ENCODE measurements at places on chromosomes 4 and X. TPM values are rescaled to one million over a fixed set of nuclear protein-coding genes. Genes with fewer than 3 reads are reported as not detected.

GRCh38 chr4:79030973-79031372 is 91.7 kb upstream of the PAQR3 start:
- DNase-seq = no peak
- H3K4me3 ChIP-seq = no peak overlapping the region
- H3K27me3 ChIP-seq = no peaks in the 10 kb centered on the region
- H3K36me3 ChIP-seq = no peaks in the 10 kb centered on the region
- no peaks in the 10 kb centered on the region for H3K4me1 ChIP-seq

- H3K4me1 ChIP-seq = peaks cover 12% of the 10 kb centered on the region
- peaks cover 78% of the 10 kb centered on the region for H3K27me3 ChIP-seq
- DNase-seq = no peak
- H3K36me3 ChIP-seq = no peaks in the 10 kb centered on the region
- H3K4me3 ChIP-seq = no peak overlapping the region
These were observed 113.8 kb downstream of the ADRA2C start for GRCh38 chr4:3879681-3880614.

DNA sequence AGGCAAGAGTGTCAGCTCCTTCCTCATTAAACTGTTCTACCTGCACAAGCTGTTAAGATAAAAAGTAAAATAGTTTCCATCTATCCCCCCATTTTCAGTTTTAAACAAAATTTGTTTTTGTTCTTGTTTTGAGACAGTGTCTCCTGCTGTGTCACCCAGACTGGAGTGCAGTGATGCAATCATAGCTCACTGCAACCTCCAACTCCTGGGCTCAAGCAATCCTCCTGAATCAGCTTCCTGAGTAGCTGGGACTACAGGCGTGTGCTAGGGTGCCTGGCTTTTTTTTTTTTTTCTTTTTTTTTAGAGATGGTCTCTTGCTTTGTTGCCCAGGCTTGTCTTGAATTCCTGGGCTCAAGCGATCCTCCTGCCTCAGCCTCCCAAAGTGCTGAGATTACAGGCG is 105.4 kb downstream of the HS6ST2 start:
- no peak overlapping the region for H3K27ac ChIP-seq
- no peaks in the 10 kb centered on the region for H3K36me3 ChIP-seq
- no peaks in the 10 kb centered on the region for H3K4me1 ChIP-seq
- no peak for DNase-seq
- H3K4me3 ChIP-seq = no peak overlapping the region

The SEC31A gene
- total RNA-seq = 93.2 TPM

The SAGE1 gene
- not detected for total RNA-seq

DNA sequence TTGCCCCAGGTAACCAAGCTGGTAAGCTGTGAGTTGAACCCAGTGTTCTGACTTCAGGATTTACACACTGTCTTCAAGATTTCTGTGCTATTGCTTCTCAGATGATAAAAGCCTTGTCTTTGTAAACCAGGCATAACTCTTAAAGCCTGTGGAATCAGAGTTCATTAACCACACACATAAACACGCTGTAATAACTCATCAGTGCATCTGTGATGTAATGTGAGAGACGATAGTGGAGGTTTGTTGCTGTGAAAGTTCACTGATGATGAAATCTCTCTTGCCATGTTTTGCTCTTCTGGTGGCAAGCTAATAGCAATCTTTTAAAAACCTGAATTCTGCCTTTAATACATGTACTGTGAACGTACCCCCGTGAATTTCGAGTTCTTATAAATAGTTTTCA is 41.5 kb downstream of the CLCN4 start:
- H3K27me3 ChIP-seq = no peaks in the 10 kb centered on the region
- no peak overlapping the region for H3K4me3 ChIP-seq
- DNase-seq = no peak
- no peaks in the 10 kb centered on the region for H3K36me3 ChIP-seq

GRCh38 chrX:154481911-154482601 is 3.0 kb upstream of the LAGE3 start:
- no peak for DNase-seq
- H3K27me3 ChIP-seq = no peaks in the 10 kb centered on the region
- H3K4me3 ChIP-seq = no peak overlapping the region

GRCh38 chr4:109588176-109588575 is 28.1 kb downstream of the MCUB start:
- H3K4me3 ChIP-seq = no peak overlapping the region
- peaks cover 19% of the 10 kb centered on the region for H3K4me1 ChIP-seq
- no peaks in the 10 kb centered on the region for H3K36me3 ChIP-seq

The PDE5A gene
- total RNA-seq = 5.8 TPM

The GRK4 gene
- 13.4 TPM for total RNA-seq

GRCh38 chr4:13544606-13545393 is 492 bp upstream of the NKX3-2 start:
- H3K27me3 ChIP-seq = peaks cover 100% of the 10 kb centered on the region
- H3K4me1 ChIP-seq = peaks cover 41% of the 10 kb centered on the region
- H3K4me3 ChIP-seq = peak overlapping the region; percentile 63
- H3K36me3 ChIP-seq = no peaks in the 10 kb centered on the region
- DNase-seq = peak; percentile 56
- H3K27ac ChIP-seq = no peak overlapping the region

The LIMCH1 gene
- total RNA-seq = 328 TPM

The TXK gene
- 2.9 TPM for total RNA-seq

The SMIM14 gene
- total RNA-seq = 11.6 TPM

GRCh38 chrX:149392921-149393320 is 112.2 kb downstream of the IDS start:
- no peaks in the 10 kb centered on the region for H3K4me1 ChIP-seq
- H3K4me3 ChIP-seq = no peak overlapping the region
- no peak overlapping the region for H3K27ac ChIP-seq
- no peaks in the 10 kb centered on the region for H3K36me3 ChIP-seq
- no peak for DNase-seq
- H3K27me3 ChIP-seq = no peaks in the 10 kb centered on the region

DNA sequence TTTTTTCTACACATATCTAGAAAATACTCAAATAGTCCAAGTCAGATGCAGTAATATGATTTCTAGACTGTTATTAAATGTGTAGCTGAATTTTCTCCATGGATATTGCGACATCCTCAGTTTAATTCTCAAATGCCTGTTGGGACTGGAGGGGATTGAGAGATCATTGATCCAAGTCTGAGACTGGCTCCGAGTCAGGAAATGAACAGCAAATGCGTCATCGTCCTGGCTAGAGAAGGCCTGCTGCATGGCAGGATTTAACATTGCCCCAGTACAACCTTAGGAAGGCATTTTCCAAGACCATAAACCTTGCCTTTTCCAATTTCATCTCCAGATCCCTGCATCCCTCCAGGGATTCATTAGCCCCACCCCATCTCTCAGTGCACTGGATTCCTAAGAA is 56.6 kb upstream of the SLC6A14 start:
- H3K4me3 ChIP-seq = no peak overlapping the region
- H3K27ac ChIP-seq = no peak overlapping the region
- DNase-seq = no peak
- H3K36me3 ChIP-seq = no peaks in the 10 kb centered on the region

GRCh38 chr4:158652920-158653319 is 18.8 kb downstream of the C4orf46 start:
- no peak overlapping the region for H3K27ac ChIP-seq
- H3K27me3 ChIP-seq = no peaks in the 10 kb centered on the region
- H3K36me3 ChIP-seq = no peaks in the 10 kb centered on the region
- no peak for DNase-seq
- peaks cover 4% of the 10 kb centered on the region for H3K4me1 ChIP-seq
- no peak overlapping the region for H3K4me3 ChIP-seq

- H3K4me3 ChIP-seq = no peak overlapping the region
- no peak overlapping the region for H3K27ac ChIP-seq
- H3K36me3 ChIP-seq = no peaks in the 10 kb centered on the region
These were observed 1841.9 kb downstream of the STIM2 start for GRCh38 chr4:28702571-28702970.

DNA sequence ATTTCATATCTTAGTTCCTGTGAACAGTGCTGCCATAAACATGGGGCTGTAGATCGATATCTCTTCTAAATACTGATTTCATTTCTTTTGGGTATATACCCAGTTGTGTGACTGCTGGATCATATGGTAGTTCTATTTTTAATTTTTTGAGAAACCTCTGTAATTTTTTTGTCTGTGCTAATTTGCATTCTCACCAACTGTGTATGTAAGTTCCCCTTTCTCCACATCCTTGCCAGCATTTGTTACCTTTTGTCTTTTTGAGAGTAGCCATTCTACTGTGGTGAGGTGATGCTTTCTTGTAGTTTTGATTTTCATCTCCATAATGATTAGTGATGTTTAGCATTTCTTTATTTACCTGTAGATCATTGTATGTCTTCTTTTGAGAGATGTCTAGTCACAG is 2086.5 kb upstream of the TENM3 start:
- H3K27ac ChIP-seq = no peak overlapping the region
- H3K4me1 ChIP-seq = no peaks in the 10 kb centered on the region
- no peak overlapping the region for H3K4me3 ChIP-seq
- DNase-seq = no peak

The MTMR8 gene
- 0.99 TPM for total RNA-seq

The CFAP97 gene
- total RNA-seq = 14.5 TPM

DNA sequence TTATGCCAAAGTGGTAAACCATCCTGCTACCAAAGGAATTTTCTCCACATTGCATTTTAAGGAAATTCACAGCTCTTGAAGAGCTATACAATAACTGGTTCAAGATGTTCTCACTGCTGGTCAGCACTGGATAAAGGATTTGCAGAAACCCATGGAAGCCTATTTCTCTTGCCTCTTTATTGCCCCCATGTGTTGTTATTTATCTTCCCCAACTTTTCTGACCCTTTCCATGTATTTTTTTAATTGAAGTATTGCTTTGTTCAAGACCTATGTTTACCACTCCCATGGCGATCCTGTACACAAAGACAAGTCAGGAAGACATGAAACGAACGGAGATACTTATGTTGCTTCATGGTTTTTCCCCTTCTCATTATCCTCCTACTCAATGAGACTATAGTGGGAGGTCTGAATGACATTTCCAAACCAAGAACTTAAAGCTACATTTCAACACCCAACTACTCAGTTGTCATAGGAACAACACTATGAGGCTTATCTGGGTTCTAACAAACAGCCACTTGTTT is 566.4 kb upstream of the DIPK2B start:
- DNase-seq = no peak
- no peak overlapping the region for H3K27ac ChIP-seq
- H3K27me3 ChIP-seq = peaks cover 68% of the 10 kb centered on the region

The FREM3 gene
- total RNA-seq = not detected

DNA sequence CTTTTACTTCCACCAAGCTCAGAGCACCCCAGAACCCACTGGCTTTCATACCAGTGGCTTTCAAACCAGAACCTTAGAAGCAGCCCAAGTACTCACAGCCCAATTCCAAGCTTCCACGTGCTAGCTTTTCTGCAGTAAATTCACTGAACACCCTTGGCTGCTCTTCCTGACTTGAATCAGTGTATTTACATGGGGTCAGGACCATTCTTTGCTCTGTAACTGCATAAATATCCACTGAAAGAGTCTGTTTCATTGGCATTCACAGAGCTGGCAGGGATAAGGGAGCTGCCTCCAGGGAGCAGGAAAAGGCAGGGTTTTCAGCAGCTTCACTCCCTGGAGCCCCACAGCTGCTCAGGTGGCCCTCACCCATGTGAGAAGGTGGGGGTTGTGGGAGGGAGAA is 43.8 kb downstream of the RAI2 start:
- no peak overlapping the region for H3K27ac ChIP-seq
- DNase-seq = no peak
- H3K36me3 ChIP-seq = no peaks in the 10 kb centered on the region
- peaks cover 13% of the 10 kb centered on the region for H3K4me1 ChIP-seq
- H3K4me3 ChIP-seq = no peak overlapping the region

- H3K4me3 ChIP-seq = peak overlapping the region; percentile 66
- H3K4me1 ChIP-seq = peaks cover 30% of the 10 kb centered on the region
- no peaks in the 10 kb centered on the region for H3K27me3 ChIP-seq
- H3K27ac ChIP-seq = peak overlapping the region; percentile 90
- H3K36me3 ChIP-seq = no peaks in the 10 kb centered on the region
These were observed 3.3 kb downstream of the TMEM47 start for GRCh38 chrX:34653811-34654210.

The CCDC120 gene
- 1.7 TPM for total RNA-seq

- H3K27me3 ChIP-seq = no peaks in the 10 kb centered on the region
- no peak overlapping the region for H3K4me3 ChIP-seq
- no peak overlapping the region for H3K27ac ChIP-seq
These were observed 11.6 kb downstream of the FRMPD4 start for GRCh38 chrX:12149670-12150407.

DNA sequence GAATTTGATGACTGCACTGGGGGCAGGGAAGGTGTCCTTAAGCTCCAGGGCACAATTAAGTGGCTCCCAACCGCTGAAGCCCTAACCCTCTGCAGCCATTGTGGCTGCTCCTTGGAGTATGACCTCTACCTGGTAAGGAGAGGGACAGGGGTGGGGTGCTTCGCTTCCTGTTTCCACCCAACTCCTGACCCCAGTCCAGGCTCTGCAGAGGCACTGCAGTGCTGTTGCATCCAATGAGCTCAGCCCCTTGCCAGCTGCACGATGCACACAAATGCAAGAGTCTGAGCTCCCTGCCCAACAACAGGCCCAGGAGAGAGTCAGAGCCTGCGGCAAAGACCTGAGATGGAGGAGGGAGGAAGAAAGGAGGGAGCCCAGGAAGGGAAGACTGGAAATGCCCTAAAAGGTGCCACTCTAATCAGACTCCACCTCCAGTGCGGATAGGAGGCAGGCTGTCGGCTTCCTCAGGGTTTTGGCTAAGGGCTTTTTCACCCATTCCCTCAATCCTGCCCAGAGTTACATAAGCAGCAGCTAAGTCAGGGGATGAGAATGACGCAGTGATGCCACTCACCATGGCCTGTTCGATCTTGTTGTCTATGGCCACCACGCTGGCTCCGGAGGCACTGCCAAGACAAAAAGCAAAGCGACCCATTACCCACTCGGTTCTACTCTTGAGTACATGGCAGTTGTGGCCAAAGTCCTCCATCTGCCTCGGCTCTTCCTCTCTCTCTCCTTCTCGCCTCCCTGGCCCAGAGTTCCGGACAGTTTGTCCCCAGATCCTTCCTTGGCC is 60.1 kb downstream of the TSC22D3 start:
- H3K4me3 ChIP-seq = peak overlapping the region; percentile 77
- DNase-seq = no peak
- peaks cover 14% of the 10 kb centered on the region for H3K4me1 ChIP-seq
- no peaks in the 10 kb centered on the region for H3K27me3 ChIP-seq
- H3K36me3 ChIP-seq = no peaks in the 10 kb centered on the region
- H3K27ac ChIP-seq = peak overlapping the region; percentile 81

- DNase-seq = no peak
- H3K4me3 ChIP-seq = no peak overlapping the region
These were observed 85.7 kb downstream of the TSPAN5 start for GRCh38 chr4:98572697-98573096.

DNA sequence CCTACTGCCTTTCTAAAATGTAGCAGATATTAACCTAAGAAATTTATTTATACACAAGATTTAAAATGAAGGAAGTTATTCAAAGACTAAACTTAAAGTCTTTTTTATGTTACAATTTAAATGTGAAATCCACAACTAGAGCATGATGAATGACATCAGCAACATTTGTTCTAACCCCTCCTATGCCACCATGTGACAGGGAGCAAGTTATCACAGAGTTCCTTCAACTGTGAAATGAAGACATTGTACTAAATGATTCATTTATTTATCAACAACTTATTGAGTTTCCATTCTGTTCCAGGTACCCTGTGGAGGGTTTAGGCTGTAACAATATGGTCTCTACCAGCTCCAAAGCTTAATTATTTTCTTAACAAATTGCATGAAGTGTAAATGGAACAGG is 76.9 kb downstream of the SLC39A8 start:
- no peak for DNase-seq
- H3K4me1 ChIP-seq = no peaks in the 10 kb centered on the region
- no peaks in the 10 kb centered on the region for H3K27me3 ChIP-seq
- H3K36me3 ChIP-seq = no peaks in the 10 kb centered on the region

Measured in heart right ventricle (tissue), 16 donors.